Stimulated activated naive CD8-positive, alpha-beta T cell treated with anti-CD3 and anti-CD28 coated beads, Interleukin-15, amount 100 ng/mL, for 72 hours (primary cell): ENCODE measurements at places on chromosomes 1 and 21.
A peak's percentile ranks its signal among the peaks of the same experiment; 100 is the strongest.

GRCh38 chr1:221174330-221174993 lies 295.2 kb downstream of the HLX start:
- DNase-seq: no peak

- DNase-seq: no peak
Measured at GRCh38 chr1:206430031-206430983, 40.0 kb upstream of the IKBKE start.

DNA sequence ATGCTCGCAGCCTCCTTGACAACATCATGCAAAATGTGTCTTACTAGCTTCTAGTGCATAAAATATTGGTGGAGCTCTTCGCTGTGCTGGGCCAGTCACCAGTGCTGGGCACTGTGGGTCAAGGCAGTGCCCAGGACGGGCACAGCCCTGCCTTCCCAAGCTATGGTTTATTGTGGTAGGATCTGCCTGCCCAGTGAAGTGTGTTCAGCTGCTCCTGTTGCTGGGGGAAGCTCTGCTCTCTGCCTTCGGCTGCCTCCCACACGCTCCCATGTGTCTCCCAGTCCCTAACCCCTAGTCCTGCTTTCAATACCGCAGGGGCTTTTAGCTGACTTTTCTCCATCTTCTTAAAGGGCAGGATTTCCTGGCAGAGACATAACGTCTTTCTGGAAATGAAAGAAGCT lies 15.7 kb downstream of the EPHX1 start:
- DNase-seq: no peak

GRCh38 chr21:46114963-46115362 lies 17.1 kb downstream of the COL6A2 start:
- peak; percentile 6 for DNase-seq

GRCh38 chr21:46560568-46561444 lies 44.1 kb downstream of the S100B start:
- peak; percentile 32 for DNase-seq

DNA sequence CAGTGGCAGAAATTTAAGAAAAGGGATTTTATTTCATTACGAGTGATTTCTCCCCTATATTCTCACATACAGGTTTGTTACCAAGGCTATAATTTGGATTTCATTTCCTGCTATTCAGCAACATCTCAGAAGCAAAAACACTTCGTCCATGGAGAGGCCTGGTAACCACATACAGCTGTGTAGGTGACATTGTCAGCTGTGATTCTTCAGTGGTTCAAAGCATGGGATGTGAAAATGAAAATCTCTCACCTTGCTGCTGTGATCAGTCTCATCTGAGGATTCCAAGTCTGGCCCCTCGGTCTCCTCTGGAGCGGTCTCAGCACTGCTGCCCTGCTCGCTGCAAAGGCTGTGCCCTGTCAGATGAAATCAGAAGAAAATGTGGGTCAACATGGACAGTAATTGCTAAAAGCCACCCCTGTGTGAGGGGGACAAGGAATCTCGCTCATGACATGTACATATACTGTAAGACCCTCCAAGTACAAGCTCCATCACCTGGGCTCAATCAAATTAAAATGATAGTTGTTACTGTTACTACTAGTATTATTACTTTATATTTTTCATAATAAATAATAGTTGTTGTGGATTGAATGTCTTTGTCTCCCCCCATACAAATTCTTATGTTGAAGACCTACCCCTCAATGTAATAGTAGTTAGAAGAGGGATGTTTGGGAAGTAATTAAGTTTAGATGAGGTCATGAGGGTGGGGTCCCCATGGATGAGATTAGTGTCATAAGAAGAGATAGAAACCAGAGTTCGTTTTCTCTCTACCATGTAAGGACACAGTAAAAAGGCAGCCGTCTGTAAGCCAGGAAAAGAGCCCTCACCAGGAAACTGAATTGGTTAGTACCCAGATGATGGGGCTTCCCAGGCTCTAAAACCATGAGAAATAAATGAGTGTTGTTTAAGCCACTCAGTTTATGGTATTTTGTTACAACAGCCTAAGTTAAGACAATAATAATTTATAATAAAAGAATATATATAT lies 126.7 kb upstream of the KRTAP19-8 start:
- no peak for DNase-seq

GRCh38 chr1:184635347-184635979 lies 119.2 kb downstream of the EDEM3 start:
- DNase-seq: no peak

- DNase-seq: no peak
Measured at GRCh38 chr1:158148468-158148867, 32.2 kb upstream of the CD1D start.

DNA sequence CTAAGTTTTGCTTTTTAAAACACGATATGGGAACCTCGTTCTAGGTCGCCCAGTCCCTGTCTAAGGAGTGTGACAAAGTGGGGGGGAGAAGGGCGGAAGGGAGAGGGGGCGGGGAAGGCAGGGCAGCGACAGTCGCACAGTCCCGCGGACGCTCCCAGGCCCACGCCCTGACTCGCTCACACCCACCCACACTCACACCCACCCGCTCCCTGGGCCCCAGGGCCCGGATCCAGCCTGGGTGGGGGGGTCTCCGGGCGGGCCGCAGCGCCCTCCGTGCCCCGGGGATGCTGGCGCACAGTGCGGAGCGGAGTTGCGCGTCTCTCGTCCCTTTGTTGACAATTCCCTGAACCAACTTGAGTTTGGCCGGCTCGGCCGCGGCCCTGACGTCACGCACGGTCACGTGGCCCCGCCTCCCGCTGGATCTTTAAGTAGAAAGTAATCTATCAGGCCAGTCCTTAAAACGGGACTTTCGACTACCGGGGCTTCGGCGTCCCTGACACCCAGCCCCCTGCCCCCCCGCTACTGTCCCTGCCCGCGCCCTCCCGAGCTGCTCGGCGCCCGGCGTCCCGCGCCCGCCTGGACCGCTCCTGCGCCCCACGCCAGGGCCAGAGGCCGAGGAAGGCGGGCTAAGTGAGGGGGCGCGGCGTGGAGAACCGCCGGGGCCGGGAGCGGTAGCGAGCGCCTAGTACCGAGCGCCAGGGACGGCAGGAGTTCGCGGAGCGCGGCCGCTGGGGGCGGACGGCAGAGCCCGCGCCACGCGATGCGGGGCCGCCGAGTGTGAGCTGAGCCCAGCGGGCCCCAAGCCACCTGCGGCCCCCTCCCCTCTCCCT lies at the start of gene FOXD3:
Gene FOXD3 (plus strand): TSS at position 454 of the 830 bp plus-strand sequence. CDS start 492 bp downstream, outside the sequence.
- DNase-seq: peak; percentile 32

DNA sequence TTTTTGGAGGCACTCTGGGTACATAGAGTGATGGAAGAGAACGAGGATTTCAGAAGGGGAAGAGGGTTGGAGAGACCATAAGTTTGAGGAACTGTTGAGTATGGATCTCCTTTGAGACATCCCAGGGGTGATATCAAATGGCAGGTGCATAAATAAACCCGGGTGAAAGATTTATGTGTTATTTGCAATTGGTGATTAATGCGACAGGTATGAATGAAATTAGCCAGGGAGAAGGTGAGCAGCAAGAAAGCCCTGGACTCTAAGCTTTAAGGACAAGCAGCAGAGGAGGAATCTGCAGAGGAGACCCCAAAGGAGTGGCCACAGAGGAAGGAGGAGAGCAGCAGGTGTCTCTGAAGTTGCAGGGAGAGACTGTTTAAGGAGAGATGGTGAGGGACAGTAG lies 8.8 kb upstream of the REN start:
- no peak for DNase-seq

DNA sequence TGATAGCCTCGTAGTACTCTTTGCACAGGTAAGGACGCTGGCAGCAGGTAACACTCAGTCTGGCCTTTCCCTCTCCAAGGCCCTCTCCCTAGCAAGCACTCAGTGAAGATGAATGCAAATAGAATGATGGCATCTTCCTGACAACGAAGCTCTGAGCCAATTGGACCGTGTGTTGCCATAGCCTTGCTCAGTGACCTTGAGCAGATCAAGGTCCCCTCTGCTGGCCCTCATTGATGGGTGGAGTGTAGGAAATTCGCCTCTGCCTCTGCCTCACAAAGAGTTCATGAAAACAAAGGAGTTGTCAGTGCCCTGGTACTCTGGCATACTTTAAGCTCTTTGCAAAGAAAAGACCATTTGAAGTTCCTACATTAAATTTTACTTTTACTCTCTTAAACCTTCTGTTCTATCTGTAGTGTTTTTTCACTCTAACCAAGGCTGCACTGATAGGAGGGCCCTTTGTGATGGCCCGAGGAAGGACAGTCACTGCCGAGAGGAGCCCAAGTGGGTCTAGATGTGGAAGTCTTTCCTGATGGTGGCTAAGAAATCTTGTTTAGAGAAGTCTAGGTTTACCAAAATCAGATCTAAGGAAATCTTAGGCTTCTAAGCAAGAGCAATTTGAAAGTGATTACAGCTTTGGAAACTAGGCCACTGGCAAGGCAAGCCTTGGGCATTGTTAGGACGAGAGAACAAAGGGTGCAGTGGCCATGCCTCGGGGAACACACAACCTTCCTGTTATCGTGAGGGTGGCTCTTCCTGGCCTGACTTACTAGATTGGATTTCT lies 38.2 kb downstream of the SMYD2 start:
- DNase-seq: no peak

DNA sequence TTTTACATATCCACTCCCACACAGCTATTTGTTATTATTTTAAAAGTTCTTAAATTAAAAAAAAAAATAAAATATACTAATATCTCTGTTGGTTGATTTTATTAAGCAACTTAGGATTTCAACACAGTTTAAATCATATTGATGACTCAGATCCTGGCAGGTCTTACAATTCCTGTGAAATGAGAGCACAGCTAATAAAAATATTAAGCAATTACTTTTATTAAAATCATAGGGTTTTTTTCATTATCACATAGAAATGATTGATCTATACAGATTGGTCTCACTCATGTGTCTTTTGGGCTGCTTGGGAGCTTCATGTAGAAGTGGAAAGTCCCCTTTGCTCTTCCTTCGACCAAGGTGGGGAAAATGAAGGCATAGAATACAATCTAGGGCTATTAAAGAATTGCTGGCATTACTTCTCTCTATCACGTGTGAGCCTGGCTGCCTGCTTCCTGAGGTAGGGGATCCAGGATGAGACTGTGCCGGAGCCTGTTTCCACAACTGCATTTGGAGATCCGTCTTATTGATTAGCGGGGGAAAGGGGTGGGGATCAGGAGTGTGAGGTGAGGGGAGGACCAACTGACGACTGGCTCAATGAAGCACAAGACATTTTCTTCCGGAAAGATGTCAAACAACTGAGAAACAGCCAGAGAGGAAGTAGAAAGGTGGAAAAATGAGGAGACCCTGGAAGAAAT lies 858.0 kb downstream of the USP25 start:
- DNase-seq: no peak

DNA sequence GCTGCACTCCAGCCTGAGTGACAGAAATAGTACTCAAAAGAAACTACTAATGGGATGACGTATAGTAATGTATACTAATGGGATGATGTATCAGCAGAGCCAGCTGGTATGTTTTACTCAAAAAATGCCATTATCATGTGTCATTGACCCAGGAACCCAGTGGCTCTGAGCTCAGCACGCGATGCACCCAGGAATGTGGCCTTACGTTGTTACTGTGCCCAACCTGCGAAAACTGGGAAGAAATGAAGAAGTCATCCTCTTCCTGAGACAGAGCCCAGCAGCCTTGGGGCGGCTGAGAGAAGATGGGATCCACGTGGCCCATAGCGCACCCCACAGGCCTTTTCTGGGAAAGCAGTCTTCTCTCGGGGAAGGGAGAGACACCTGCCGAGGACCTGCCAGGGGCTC lies 8.8 kb downstream of the UBE2J2 start:
- no peak for DNase-seq

DNA sequence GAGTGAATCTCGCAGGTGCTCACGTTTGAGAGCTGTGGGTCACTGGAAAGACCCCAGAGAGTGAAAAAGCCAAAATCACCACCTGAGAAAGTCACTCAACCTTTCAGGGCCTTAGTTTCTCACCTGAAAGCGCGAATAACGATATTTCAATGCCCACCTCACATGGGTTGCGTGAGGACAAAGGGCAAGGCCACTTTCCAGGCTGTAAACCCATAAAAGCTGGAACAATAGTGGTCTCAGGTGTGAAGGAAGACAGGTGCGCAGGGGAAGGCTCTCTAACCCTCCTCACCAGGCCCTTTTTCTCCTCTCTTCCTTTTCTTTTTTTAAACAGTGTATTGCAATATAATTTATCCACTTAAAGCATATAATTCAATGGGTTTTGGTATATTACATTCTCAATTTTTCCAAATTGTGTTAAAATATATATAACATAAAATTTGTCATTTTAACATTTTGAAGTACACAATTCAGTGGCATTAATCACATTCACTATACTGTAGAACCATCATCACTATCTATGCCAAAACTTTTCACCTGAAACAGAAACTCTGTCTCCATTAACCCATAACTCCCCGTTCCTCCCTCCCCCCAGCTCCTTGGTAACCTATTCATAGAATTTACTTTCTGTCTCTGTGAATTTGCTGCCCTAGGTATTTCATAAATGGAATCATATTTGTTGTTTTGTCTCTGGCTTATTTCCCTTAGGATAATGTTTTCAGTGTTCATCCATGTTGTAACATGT lies 118.4 kb upstream of the TNR start:
- DNase-seq: no peak

DNA sequence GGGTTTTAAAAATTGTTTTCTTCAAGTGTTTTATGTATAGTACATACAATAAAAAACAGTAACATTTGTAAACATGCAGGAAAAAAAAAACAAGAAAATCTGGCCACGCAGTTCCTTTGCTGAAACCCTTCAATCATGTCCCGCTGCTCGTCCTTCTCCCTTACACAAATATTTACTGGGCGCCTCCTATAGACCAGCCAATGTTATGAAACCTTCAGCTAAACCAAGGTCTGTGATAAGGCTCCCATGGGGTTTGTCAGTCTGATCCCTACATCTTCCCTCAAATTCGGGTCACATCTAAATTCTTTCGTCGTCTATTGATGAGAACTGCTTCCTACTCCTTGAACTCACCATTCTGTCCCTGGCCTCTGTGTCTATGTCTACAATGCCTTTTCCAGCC lies 583.9 kb downstream of the SMYD3 start:
- DNase-seq: no peak

DNA sequence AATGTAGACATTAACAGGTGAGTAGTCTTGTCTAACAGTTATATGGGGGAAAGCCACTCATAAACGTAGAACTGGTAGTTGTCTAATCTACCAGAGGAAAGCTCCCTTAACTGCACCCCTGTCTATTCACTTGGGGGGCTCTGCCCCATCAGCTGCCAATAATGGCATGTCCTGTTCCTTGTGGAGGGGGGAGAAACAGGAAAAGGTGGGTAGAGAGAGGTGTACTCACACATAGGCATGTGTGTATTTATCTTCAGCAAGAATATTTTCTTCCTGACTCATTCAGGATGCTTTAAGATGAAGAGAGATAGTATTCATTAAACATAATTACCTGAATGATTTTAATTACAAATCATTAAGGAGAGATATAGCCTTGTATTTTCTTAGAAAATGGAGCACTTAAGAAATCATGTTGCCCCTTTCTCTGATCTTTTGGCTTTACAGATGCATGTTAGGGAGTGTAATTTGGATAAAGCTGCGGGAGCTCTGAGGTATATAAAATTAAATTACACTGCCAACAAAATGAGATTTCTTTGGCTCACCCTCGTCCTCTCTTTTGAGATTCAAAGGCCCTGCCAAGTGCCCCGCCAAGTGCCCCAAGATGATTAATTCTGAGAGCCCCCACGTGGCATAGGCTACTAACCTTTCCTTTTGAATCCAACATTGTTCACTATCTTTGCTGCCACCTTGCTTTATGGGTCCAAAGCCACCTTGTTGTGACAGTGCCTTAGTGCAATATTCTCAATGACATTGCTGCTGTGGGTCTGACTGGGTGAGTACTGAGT lies 286.3 kb upstream of the LYPLAL1 start:
- no peak for DNase-seq

GRCh38 chr1:160666079-160666442 lies 19.2 kb upstream of the SLAMF1 start:
- DNase-seq: no peak

- no peak for DNase-seq
Measured at GRCh38 chr1:46595127-46595526, 8.9 kb downstream of the MKNK1 start.
